ENCODE measurements at places on chromosomes 5 and 9.

GRCh38 chr5:37889612-37890317, 49.9 kb upstream of the GDNF start:
- DNase-seq, result no peak

DNA sequence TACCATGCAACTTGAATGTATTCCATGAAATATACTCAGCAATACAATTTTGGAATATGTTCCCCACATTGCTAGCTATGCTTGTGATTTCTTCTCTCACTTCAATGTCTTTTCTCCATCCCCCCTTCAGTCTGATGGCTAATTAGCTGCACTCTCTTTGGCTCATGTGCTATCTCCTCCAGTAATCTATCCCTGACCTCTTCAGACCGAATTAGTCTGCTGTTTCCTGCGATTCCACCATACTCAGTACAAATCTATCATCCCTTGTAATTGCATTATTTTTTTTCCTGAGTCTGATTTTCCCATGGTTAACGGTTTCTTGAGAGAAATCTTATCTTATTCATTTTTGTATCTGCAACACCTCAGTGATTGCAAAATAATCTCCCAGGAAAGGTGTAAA, 360.7 kb upstream of the CDH10 start:
- DNase-seq, result no peak

- no peak for DNase-seq
Observed at GRCh38 chr9:93258818-93259489, 75.0 kb downstream of the WNK2 start.

DNA sequence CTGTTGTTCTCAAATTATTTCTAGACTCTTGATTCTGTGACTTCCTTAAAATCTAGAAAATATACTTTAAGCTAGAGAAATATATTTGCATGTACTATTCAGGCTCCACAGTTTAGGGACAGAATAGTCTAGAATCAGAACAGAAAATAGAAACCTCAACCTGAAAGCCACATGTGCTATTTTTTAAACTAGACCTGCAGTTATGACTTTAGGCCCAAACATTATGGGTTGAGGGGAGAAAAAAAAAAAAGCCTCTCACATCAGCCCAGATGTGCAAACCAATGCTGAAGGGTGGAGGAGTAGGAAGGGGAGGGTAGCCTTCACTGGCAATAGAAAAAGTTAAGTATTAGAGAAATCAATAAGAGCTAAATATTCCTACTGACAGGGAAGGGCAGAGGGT, 35.7 kb downstream of the ELL2 start:
- DNase-seq, result no peak

GRCh38 chr5:930866-931265, 38.2 kb downstream of the TRIP13 start:
- no peak for DNase-seq
